Activated CD8-positive, alpha-beta T cell treated with anti-CD3 and anti-CD28 coated beads for 36 hours (primary cell): ENCODE measurements at places on chromosomes 16 and 17. TPM values are rescaled to one million over a fixed set of nuclear protein-coding genes. Genes with fewer than 3 reads are reported as not detected.

GRCh38 chr17:66889480-66890230 is 54.7 kb downstream of the CACNG5 start:
- H3K27me3 ChIP-seq, result no peaks in the 10 kb centered on the region
- H3K36me3 ChIP-seq, result no peaks in the 10 kb centered on the region
- H3K4me3 ChIP-seq, result no peak overlapping the region
- H3K4me1 ChIP-seq, result no peaks in the 10 kb centered on the region

- peak overlapping the region; percentile 83 for H3K4me3 ChIP-seq
- peaks cover 43% of the 10 kb centered on the region for H3K4me1 ChIP-seq
- no peak for DNase-seq
- H3K36me3 ChIP-seq, result peaks cover 39% of the 10 kb centered on the region
- H3K27ac ChIP-seq, result peak overlapping the region; percentile 2
- H3K27me3 ChIP-seq, result no peaks in the 10 kb centered on the region
These were observed 2.2 kb downstream of the PIP4K2B start for GRCh38 chr17:38797158-38797490.

DNA sequence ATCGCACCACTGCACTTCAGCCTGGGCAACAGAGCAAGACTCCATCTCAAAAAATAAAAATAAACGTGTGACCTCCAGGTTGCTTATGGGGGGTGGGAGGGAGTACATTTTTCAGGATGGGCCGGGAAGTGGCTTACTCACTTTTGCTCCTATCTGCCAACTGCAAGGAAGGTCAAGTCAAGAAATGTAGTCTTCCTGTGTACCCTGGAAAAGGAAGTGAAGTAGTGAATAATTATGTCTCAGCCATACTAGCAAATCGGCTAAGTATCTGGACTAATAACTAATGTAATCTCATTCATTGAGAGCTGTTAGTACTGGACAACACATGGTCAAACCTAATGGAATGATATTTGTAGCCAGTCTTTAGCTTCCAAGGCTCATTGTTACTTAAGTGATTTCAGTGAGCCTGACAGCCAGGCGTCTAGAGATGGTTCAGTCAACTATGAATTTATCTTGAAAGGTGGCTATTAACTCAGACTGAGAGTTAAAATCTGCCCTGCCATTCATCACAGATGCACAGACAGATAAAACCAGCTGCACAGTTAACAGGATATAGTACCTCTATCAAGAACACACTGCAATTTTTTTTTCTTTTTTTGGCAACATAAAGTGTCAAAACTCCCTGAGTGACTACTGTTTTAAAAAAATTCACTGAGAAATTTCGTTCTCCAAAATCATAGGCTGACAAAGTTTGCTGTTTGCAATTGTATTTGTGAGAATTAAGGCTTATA is 3.7 kb upstream of the TACO1 start:
- no peak overlapping the region for H3K4me3 ChIP-seq
- no peak for DNase-seq
- H3K36me3 ChIP-seq, result peaks cover 2% of the 10 kb centered on the region
- peak overlapping the region; percentile 11 for H3K27ac ChIP-seq
- H3K27me3 ChIP-seq, result no peaks in the 10 kb centered on the region

- peak overlapping the region; percentile 71 for H3K27ac ChIP-seq
- H3K27me3 ChIP-seq, result no peaks in the 10 kb centered on the region
- peaks cover 28% of the 10 kb centered on the region for H3K4me1 ChIP-seq
These were observed 2.4 kb downstream of the PGAP6 start for GRCh38 chr16:379183-379960.

- no peak for DNase-seq
- peaks cover 2% of the 10 kb centered on the region for H3K4me1 ChIP-seq
- H3K36me3 ChIP-seq, result peaks cover under 1% of the 10 kb centered on the region
These were observed 22.3 kb upstream of the MPO start for GRCh38 chr17:58302919-58303585.

GRCh38 chr16:57735755-57736418 is at the start of gene KATNB1:
Gene KATNB1, plus strand, starts transcription at chr16:57735770. Its CDS starts 1,474 bp downstream, at chr16:57737244.
- H3K27me3 ChIP-seq, result no peaks in the 10 kb centered on the region
- H3K27ac ChIP-seq, result peak within 1 kb of the TSS; percentile 98
- peak within 1 kb of the TSS; percentile 99 for H3K4me3 ChIP-seq

DNA sequence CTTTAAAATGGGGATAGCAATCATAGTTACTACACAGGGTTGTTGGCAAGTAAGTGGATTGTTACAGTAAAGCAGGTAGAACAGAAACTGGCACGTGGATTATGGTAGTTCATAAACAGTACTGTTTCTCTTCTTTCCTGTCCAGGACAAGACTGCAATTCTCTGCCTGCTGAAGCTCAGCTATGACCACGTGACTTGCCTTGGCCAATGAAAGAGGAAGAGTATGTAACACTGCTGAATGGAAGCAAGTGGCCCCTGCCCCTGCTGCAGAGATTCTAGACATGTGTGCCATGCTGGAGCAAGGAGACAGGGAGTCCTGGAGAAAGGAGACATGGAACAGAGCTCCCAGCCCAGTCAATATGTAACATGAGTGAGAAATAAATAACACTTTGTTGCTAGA is 66.6 kb upstream of the TOX3 start:
- no peak for DNase-seq
- H3K27ac ChIP-seq, result no peak overlapping the region
- H3K4me1 ChIP-seq, result no peaks in the 10 kb centered on the region
- no peak overlapping the region for H3K4me3 ChIP-seq

- H3K27ac ChIP-seq, result no peak overlapping the region
- peaks cover 5% of the 10 kb centered on the region for H3K27me3 ChIP-seq
- no peak for DNase-seq
- no peak overlapping the region for H3K4me3 ChIP-seq
- no peaks in the 10 kb centered on the region for H3K36me3 ChIP-seq
These were observed 54.3 kb upstream of the MED13 start for GRCh38 chr17:62119373-62119772.

DNA sequence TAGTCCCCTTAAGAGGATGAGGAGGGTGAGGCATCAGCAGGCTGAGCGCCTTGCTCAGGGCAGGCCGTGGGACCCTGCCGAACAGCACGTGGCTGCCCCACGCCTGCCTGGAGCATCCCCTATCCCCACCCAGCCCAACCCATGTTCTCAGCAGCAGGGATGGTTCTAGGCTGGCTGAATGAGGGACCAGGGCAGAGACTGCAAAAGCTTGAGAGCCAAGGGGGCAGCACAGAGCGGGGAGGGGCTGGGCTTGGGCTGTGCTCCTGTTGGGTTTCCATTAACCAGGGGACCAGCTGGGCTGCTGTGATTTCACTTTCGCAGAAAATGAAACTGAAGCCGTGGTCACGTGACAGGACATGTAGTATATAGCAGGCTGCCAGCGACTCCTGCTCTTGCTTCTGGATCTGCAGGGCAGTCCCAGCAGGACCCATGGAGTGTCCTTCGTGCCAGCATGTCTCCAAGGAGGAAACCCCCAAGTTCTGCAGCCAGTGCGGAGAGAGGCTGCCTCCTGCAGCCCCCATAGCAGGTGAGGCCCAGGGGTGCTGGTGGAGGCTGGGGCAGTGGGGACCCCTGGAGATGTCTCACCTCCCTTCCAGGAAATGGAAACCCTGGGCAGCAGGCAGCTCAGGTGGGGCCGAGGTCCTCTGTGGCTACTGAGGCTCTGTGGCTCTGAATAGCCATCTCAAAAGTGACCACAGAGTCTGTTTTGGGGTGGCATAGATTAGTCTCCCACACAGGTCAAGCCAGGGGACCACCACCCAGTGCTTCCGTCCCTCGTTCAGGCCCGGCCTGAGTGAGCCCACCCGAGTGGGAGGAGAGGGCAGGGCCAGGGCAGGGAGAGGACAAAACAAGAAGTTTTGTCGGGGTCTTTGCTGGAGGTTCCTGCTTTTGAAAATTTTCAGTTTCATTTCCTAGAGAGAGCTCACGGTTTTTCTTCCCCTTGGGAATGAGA is 2.9 kb downstream of the RNF213 start:
- H3K36me3 ChIP-seq, result peaks cover 27% of the 10 kb centered on the region
- H3K27ac ChIP-seq, result peak overlapping the region; percentile 89
- H3K4me1 ChIP-seq, result peaks cover 49% of the 10 kb centered on the region

GRCh38 chr17:28900986-28901726 is 1.7 kb downstream of the DHRS13 start:
- H3K4me1 ChIP-seq, result peaks cover 40% of the 10 kb centered on the region
- H3K27me3 ChIP-seq, result no peaks in the 10 kb centered on the region
- peaks cover 41% of the 10 kb centered on the region for H3K36me3 ChIP-seq
- peak overlapping the region; percentile 86 for H3K27ac ChIP-seq

- no peaks in the 10 kb centered on the region for H3K36me3 ChIP-seq
- no peak overlapping the region for H3K4me3 ChIP-seq
- H3K4me1 ChIP-seq, result no peaks in the 10 kb centered on the region
- no peaks in the 10 kb centered on the region for H3K27me3 ChIP-seq
These were observed 98.3 kb upstream of the MYOCD start for GRCh38 chr17:12567077-12568053.

DNA sequence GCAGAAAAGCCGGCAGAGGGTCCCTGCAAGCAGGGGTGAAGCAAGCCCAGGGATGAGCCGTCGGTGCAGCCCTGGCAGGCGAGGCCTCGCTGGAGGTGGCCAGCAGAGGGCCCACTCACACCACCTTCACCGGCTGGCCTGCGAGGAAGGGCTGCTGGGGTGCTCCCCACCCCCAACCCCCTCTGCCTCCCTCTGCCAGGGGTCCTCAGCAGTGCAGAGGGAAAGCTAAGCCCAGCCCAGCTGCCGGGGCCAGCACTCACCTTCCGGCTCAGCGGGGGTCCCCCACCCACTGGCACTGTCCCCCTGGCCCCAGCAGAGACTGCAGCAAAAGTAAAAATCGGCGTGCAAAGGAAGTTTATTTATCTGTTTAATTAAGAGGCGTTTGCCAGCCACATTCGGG is 113.4 kb downstream of the ENGASE start:
- H3K27ac ChIP-seq, result no peak overlapping the region
- peak; percentile 31 for DNase-seq
- H3K4me3 ChIP-seq, result no peak overlapping the region
- no peaks in the 10 kb centered on the region for H3K36me3 ChIP-seq
- H3K27me3 ChIP-seq, result peaks cover 52% of the 10 kb centered on the region

GRCh38 chr16:84758627-84759026 is 58.8 kb downstream of the USP10 start:
- no peaks in the 10 kb centered on the region for H3K27me3 ChIP-seq
- peaks cover 47% of the 10 kb centered on the region for H3K4me1 ChIP-seq
- H3K36me3 ChIP-seq, result peaks cover 34% of the 10 kb centered on the region
- no peak for DNase-seq
- no peak overlapping the region for H3K4me3 ChIP-seq

DNA sequence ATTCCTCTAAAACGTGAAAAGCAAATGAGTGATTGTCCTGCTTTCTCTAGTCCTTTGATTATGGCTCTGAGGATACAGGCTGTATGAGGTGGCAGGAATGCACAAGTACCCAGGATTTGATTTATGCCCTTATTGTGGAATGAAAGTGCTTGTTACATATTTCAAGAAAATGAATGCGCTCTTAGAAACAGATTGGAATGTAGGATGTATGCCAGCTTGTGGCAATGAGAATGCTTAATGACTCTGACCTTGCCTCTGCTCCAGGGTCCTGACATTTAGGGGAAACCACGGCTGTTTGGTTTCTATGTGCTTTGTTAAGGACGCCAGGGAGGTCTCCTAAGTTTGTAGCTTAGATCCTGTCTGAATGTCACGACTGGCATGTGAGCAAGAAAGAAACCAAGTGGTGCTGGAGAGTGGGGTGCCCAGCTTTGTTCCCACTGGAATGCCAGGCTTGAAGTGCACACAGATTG is 22.0 kb downstream of the PRCD start:
- H3K4me1 ChIP-seq, result peaks cover 63% of the 10 kb centered on the region
- no peaks in the 10 kb centered on the region for H3K27me3 ChIP-seq

- no peak for DNase-seq
- peak overlapping the region; percentile 38 for H3K27ac ChIP-seq
- no peaks in the 10 kb centered on the region for H3K27me3 ChIP-seq
- peaks cover 38% of the 10 kb centered on the region for H3K36me3 ChIP-seq
These were observed 59.0 kb downstream of the VMP1 start for GRCh38 chr17:59766491-59766890.

DNA sequence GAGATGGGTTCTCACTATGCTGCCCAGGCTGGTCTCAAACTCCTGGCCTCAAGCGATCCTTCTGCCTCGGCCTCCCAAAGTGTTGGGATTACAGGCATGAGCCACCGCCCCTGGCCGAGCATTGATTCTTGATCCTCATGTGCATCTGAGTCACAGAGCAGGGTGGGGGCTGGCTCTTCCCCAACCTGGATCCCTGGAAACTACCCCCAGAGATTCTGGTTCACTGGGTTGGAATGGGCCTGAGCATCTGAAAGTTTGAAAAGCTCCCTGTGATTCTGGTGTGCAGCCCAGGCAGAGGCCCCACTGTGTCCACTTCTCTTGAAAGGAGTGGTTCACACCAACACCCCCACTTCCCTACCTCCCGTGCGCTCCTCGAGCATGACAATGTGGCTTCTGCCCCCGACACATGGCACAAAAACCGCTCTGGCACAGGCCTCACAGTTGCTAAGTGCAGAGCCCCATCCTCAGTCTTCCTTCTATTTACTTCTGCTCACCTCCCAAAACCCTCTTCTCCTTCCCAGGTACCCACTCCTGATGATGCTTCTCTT is 4.6 kb downstream of the QPRT start:
- H3K27me3 ChIP-seq, result no peaks in the 10 kb centered on the region
- peaks cover 29% of the 10 kb centered on the region for H3K4me1 ChIP-seq
- no peak overlapping the region for H3K4me3 ChIP-seq
- DNase-seq, result no peak

DNA sequence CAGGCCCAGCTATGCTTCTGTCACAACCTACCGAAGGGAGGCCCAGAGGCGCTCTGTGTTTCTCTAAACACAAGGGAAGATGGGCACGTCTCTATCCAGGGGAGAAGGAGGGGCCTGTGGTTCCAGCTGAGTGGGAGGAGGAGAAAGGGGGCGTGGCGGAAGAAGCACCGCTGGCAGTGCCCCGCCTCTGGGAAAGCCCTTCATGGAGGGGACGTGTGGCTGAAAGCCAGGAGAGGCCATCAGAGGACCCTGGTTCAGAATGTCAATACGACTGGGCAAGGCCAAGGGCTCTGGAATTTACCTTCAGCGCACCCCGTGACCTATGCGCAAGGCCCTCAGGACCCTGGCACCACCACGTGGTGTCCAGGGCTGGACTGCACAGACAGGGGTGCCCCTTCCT is 12.3 kb upstream of the SLC38A8 start:
- no peaks in the 10 kb centered on the region for H3K27me3 ChIP-seq
- no peak overlapping the region for H3K4me3 ChIP-seq
- no peak overlapping the region for H3K27ac ChIP-seq

The BAHCC1 gene
- total RNA-seq, result 0.40 TPM

The CFAP97D1 gene
- 0.07 TPM for total RNA-seq

The TAT gene
- total RNA-seq, result not detected

The PERCC1 gene
- not detected for total RNA-seq

The KRTAP4-3 gene
- not detected for total RNA-seq

The ACE gene
- total RNA-seq, result 0.51 TPM

The TBX4 gene
- total RNA-seq, result not detected

The SOST gene
- total RNA-seq, result not detected

The ASGR1 gene
- 3.9 TPM for total RNA-seq

The FBXW10B gene
- 0.51 TPM for total RNA-seq
